ENCODE measurements at places on chromosomes 7 and 10. TPM values are rescaled to one million over a fixed set of nuclear protein-coding genes. Genes with fewer than 3 reads are reported as not detected.

SYCE1 gene
- not detected for polyA plus RNA-seq

OR6B1 gene
- polyA plus RNA-seq = not detected

TNS3 gene
- 15.5 TPM for polyA plus RNA-seq

SYT15 gene
- 5.1 TPM for polyA plus RNA-seq

HOXA3 gene
- polyA plus RNA-seq = 11.4 TPM

ARHGAP22 gene
- 2.3 TPM for polyA plus RNA-seq

PTF1A gene
- polyA plus RNA-seq = not detected

PRPS1L1 gene
- polyA plus RNA-seq = not detected

PLXNA4 gene
- polyA plus RNA-seq = 1.6 TPM

OPALIN gene
- not detected for polyA plus RNA-seq

LIPK gene
- not detected for polyA plus RNA-seq

NPSR1 gene
- not detected for polyA plus RNA-seq

SORCS1 gene
- 9.3 TPM for polyA plus RNA-seq

OR2A42 gene
- polyA plus RNA-seq = 0.04 TPM

DOCK1 gene
- 33.3 TPM for polyA plus RNA-seq

HOXA1 gene
- 1.6 TPM for polyA plus RNA-seq

GPR15LG gene
- polyA plus RNA-seq = 18.6 TPM

IFIT1B gene
- polyA plus RNA-seq = not detected

ENO4 gene
- polyA plus RNA-seq = 0.28 TPM

MRC1 gene
- polyA plus RNA-seq = 32.7 TPM

FXYD4 gene
- not detected for polyA plus RNA-seq

IGFBP3 gene
- 183 TPM for polyA plus RNA-seq

CNNM1 gene
- polyA plus RNA-seq = 2.3 TPM

SSC4D gene
- 0.68 TPM for polyA plus RNA-seq

KLF14 gene
- polyA plus RNA-seq = 0.03 TPM

BHLHA15 gene
- polyA plus RNA-seq = not detected

COPG2 gene
- polyA plus RNA-seq = 17.2 TPM

ABCC2 gene
- polyA plus RNA-seq = 2.4 TPM

PNLIPRP3 gene
- 0.27 TPM for polyA plus RNA-seq

RNLS gene
- polyA plus RNA-seq = 6.1 TPM

CLRN3 gene
- polyA plus RNA-seq = not detected

ZNF488 gene
- 0.41 TPM for polyA plus RNA-seq

PDLIM1 gene
- polyA plus RNA-seq = 217 TPM

C10orf105 gene
- 0.11 TPM for polyA plus RNA-seq

GPR26 gene
- not detected for polyA plus RNA-seq

IL15RA gene
- polyA plus RNA-seq = 50.2 TPM

FHIP2A gene
- 13.7 TPM for polyA plus RNA-seq

TRIM74 gene
- 0.41 TPM for polyA plus RNA-seq

ZNF804B gene
- not detected for polyA plus RNA-seq

RASSF4 gene
- polyA plus RNA-seq = 55.1 TPM

GDF2 gene
- not detected for polyA plus RNA-seq

COL17A1 gene
- 9.3 TPM for polyA plus RNA-seq

Measured in urinary bladder (tissue), 4 donors.